EH (cell line): ENCODE measurements at places on chromosomes 3 and 15.

DNA sequence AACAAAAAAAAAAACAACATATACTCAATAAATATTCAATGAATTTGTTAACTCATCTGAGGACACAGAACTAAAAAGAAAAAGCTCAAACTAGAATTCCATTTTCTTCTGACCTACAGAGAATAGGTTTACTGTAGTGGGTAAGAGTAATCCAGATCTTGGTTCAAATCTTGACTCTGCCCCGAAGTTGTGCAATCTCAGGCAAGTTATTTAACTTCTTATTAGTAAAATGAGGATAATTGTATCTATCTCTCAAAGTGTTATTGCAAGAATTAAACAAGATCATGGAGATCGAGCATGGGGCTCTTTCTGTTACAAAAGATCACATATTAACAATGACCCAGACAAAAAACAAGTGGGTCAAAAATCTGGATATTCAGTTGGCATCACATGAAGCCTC, 41.1 kb upstream of the OXTR start:
- DNase-seq = no peak

GRCh38 chr3:182793663-182794454, 555 bp downstream of the ATP11B start:
- DNase-seq = peak; percentile 57

GRCh38 chr3:52317208-52318000, 1.3 kb downstream of the DNAH1 start:
- peak; percentile 59 for DNase-seq

GRCh38 chr3:155491696-155492095, 198.2 kb upstream of the STRIT1 start:
- no peak for DNase-seq

- no peak for DNase-seq
These were observed 37.1 kb downstream of the RPL39L start for GRCh38 chr3:187102073-187102634.

DNA sequence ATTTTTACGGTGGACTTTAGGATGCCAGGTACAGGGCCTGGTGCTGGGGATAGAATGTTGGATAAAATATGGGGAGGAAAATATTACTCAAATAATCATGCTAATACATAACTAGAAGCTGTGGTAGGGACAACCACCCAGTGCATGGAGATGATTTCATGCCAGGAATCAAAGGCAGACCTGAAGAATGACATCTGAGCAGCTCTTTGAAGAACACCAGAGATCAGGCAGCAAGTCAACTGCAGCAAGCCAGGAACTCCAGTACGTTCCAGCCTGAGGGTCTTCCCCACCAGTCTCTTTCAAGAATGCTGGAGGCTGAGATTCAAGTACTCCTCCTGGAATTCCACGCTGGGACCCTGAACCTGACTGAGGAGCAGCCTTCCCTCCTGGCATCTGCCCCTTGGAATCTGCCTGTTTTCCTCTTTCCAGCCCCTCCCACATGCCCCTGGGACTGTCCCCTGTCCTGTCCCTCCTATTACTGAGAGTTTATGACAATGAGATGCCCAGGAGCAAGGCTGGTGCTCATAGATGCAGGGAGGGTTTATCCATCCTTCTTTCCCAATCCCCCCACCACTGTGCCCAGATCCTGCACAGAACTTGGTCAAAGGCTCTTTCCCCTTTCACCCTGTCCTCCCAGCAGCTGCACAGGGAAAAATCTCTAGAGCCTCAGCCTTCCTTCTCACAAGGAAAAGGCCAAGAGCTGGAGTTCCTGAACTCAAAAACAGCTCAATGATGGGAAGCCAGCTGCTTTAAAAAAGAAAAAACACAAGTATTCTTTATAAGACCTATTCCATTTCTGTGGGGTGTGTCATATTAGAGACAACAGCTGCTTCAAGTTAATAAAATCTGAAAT, 68.0 kb downstream of the PDZRN3 start:
- DNase-seq = peak; percentile 11

DNA sequence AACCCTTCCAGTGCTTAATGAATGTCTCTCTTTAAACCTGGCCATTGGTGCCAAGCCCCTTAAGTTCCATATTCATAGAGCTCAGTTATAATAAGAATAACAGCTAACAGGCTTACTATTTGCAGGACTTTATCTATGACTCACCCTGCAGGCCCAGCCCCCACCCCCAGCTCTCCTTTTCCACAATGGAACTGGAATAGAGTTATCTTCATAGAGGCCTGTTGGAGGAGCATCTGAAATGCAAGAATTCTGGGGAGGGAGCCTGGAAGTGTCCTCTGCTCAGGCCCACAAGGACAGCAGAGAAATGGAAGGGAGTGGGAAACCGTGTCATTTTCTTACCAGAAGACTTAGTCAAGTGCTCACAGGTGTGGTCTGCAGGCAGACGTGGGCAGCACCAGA, 52.8 kb downstream of the SEMA5B start:
- peak; percentile 66 for DNase-seq

GRCh38 chr15:74123131-74123429, 7.3 kb upstream of the ISLR2 start:
- no peak for DNase-seq

- DNase-seq = no peak
These were observed 961.7 kb downstream of the FHIT start for GRCh38 chr3:60289341-60290121.

DNA sequence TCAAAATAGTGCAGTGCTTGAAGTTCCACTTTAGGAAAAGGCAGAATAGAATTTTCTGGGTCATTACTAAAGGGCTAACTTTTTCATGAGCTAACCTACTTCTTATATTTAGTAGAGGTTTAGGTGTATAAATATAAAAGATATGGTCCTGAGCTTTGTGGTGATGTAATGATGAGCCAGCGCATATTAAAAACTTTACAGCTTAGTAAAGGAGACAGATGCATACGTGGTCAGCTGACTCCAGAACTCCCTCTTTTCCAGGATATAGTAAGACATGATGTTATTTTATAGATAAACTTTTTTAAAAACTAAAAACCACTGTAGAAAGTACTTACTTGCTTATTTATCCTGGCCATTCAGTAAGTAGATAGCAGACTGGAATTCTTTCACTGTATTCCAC, 895.0 kb downstream of the CADM2 start:
- DNase-seq = no peak

DNA sequence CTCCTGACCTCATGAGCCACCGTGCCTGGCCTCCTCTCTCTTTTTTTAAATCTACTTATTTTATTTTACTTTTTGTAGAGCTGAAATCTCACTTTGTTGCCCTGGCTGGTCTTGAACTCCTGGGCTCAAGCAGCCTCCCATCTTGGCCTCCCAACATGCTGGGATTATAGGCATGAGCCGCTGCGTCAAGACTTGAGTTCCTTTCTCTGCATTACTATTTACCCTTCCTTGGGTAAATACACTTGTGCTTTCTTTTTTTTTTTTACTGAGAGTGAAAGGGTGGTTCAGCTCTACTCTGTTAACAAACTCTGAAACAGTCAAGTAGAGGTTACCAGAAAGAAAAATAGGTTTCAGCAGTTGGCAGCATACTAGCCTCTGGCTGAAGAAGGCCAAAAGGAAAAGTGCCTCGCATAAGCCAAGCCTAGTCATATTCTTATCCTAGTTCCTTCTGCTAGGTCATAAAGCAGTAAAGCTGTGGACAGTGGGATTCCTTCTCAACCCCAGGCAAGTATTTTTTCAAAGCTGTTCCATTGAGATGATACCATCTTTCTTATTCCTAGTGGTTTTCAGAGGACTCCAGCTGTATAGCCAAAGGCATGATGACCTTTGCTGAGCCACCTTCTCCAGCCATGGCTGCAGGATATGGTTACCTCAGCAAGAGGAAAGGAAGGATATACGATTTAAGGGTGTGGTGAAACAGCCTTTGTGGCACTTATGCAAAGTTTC, 135.1 kb downstream of the RBPMS2 start:
- peak; percentile 45 for DNase-seq

DNA sequence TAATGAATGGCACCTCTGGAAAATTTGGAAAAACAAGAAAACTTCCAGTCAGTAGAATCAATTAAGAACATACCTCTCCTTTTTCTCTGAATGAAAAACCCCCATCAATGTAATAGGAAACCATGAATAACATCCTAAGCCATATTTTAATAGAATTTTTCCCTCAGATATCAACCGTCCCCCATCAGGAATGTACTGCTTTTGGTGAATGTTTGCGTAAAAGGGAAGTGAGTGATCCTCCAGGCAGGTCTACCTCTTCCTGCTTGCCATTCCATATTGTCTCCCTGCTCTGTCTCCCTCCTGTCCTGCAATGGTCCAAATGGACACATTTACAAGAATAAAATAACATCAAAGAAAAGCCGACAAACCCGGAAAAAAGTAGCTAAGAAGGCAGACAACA, 30.8 kb downstream of the LAMP3 start:
- peak; percentile 60 for DNase-seq

- peak; percentile 25 for DNase-seq
These were observed 809 bp downstream of the NDUFAF3 start for GRCh38 chr3:49022688-49023171.

- peak; percentile 59 for DNase-seq
These were observed 274.2 kb downstream of the FOXP1 start for GRCh38 chr3:71309342-71309741.

DNA sequence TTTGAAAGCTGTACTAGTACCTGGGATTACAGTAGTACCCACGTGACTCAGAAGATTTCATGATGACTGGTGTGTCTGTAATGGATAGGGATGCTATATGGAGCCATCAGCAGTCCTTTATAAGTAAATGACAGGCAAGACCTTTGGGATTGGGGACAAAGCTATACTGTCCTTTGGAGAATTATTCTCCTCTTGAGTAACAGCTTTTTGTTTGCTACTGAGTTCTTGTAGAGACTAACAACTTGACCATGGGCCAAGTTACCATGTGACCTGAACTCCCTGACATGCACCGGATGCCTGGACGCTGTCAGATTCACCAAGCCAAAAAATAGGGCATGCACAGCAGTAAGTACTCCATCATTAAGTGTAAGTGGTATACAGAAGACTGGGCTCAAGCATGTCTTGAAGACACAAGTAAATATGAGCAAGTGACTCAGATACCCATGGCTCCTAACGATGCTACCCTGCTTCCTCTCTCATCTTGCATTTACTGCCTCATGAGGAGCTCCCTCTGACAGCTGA, 12.9 kb downstream of the SEC11A start:
- peak; percentile 62 for DNase-seq

GRCh38 chr15:38252481-38253350, at the start of gene SPRED1:
Gene SPRED1 (plus strand): TSS chr15:38252836. CDS start chr15:38253186, 350 bp downstream.
- DNase-seq = peak; percentile 74

- DNase-seq = no peak
These were observed 682 bp downstream of the ITPKA start for GRCh38 chr15:41494190-41494921.

- DNase-seq = no peak
These were observed 467.0 kb downstream of the FGF12 start for GRCh38 chr3:192260116-192261010.

DNA sequence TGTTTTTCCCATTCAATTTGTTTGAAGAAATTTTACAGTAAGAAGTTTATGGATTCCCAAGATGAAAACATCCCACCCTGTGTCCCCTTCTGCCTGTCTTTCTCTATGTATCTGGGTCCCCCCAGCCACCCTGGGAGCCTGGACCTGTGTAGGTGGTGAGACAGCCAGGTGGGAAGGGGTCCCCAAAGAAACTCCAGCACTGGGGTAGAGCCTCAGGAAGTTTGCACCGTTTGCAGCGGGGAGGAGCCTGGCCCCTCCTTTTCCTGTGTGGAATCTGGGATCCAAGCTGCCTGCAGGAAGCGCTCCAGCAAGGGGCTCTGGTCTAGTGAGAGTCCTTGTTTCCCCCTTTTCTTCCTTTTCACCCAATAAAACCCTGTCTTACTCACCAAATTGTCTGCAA, 49.4 kb upstream of the ITGA11 start:
- DNase-seq = no peak

DNA sequence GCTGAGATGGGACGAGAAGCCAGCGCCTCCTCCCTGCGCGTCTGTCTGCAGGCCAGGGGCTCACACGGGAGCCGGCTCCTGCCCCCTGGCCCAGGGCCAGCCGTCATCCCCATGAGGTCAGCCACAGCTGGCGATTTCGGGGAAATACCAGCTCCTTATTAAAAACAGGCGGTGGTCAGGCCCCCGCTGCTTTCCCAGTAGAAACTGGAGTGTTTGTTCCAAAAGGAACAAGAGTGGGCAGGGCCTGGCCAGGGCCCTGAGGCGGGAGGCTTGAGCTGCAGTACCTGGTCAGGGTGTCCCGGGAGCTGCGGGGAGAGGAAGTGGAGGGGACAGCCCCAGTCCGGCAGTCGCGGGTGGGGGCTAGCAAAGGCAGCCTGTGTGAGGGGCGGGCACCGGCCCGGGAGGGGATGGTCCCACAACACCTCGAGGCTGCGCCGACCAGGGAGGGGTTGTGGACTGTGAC, 17.8 kb downstream of the MYL3 start:
- peak; percentile 83 for DNase-seq

DNA sequence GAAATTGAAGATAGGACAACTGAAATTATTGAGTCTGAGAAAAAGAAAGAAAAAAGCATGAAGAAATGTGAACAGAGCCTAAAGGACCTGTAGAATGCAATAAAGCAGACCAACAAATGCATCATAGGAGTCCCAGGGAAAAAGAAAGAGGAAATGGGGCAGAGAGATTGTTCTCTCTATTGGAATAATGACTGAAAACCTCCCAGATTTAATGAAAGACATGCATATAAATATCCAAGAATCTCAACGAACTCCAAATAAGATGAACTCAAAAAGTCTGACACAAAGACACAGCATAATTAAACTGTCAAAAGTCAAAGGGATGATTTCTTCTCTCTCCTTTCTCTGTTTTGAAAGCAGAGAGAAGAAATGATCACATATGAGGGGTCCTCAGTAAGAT, 124.7 kb downstream of the MEX3B start:
- DNase-seq = no peak

DNA sequence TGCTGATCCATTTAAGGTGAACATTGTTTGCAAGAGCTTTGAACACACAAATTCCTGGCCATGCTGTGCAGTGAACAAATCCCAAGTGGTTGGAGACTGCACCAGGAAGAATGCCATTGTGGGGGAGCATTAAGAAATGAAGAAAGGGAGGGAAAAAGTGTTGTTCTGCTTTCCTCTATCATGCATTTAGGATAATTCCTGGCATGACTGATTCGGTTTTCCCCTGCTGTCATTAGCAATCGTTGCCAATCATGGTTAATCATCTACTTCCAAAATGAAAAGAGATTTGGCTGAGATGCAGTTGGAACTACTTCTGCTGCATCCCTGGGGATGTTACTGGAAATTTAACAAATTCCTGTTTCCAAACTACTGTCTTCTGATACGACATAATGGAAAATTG, 73.7 kb upstream of the ZPLD1 start:
- no peak for DNase-seq

DNA sequence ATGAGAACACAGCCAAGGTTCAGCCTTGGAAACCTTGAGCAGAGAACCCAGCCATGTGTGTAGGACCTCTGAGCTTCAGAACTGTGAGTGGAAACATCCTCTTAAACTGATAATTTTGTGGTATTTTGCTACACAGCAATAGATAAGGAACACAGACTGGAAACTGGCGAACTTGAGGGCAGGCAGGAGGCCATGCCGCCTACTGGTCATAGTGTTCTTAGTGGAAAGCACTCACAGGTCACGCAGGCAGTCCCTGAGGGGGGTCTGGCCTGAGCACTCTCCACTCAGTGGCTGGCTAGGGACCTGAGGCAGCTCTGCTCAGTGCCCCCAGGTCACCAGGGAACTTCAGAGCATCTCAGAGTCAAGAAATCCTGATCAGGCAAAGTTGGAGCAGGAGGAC, 9.7 kb upstream of the XIRP1 start:
- no peak for DNase-seq

GRCh38 chr3:127679534-127680145, 6.9 kb downstream of the ABTB1 start:
- DNase-seq = no peak

- DNase-seq = no peak
These were observed 21.1 kb downstream of the ZXDC start for GRCh38 chr3:126454437-126455198.
